HFFc6 (cell line): ENCODE measurements at places on chromosomes 16 and 17. TPM values are rescaled to one million over a fixed set of nuclear protein-coding genes. Genes with fewer than 3 reads are reported as not detected.

Gene ZNF646
- 13.0 and 14.5 TPM in 2 replicates for total RNA-seq

Gene RNF167
- 100 to 127 TPM (median 118 TPM) in 3 replicates for total RNA-seq

- H3K27ac ChIP-seq = peak overlapping the region; percentile 96
- H3K27me3 ChIP-seq = peaks cover 3% of the 10 kb centered on the region
- peak overlapping the region; percentile 62 for H3K4me3 ChIP-seq
- peak; percentile 97 for DNase-seq
- peaks cover 34% of the 10 kb centered on the region for H3K4me1 ChIP-seq
Measured at GRCh38 chr16:15672514-15673167, 22.6 kb downstream of the NDE1 start.

GRCh38 chr17:1957037-1957436 lies 68.1 kb downstream of the RTN4RL1 start:
- H3K4me1 ChIP-seq = peaks cover 18% of the 10 kb centered on the region
- peaks cover 13% of the 10 kb centered on the region for H3K27me3 ChIP-seq
- no peak overlapping the region for H3K27ac ChIP-seq
- H3K4me3 ChIP-seq = no peak overlapping the region
- H3K36me3 ChIP-seq = no peaks in the 10 kb centered on the region
- DNase-seq = peak; percentile 18

GRCh38 chr17:81517339-81518112 lies 4.9 kb upstream of the ACTG1 start:
- H3K4me1 ChIP-seq = peaks cover 17% of the 10 kb centered on the region
- no peak for DNase-seq
- H3K36me3 ChIP-seq = peaks cover 6% of the 10 kb centered on the region
- no peaks in the 10 kb centered on the region for H3K27me3 ChIP-seq

GRCh38 chr17:4249452-4250029 lies 14.2 kb downstream of the ANKFY1 start:
- H3K4me1 ChIP-seq = peaks cover 31% of the 10 kb centered on the region
- no peak overlapping the region for H3K4me3 ChIP-seq
- peak overlapping the region; percentile 1; the same call in 1 of the 2 replicates for H3K27ac ChIP-seq
- DNase-seq = no peak
- H3K36me3 ChIP-seq = peaks cover 13% of the 10 kb centered on the region

- H3K27me3 ChIP-seq = peaks cover 1% of the 10 kb centered on the region; the same call in 1 of the 2 replicates
- DNase-seq = no peak
- H3K36me3 ChIP-seq = peaks cover 9% of the 10 kb centered on the region; the same call in 1 of the 2 replicates
- peaks cover 6% of the 10 kb centered on the region; the same call in 1 of the 2 replicates for H3K4me1 ChIP-seq
- no peak overlapping the region for H3K4me3 ChIP-seq
Measured at GRCh38 chr16:23107936-23108335, 41.3 kb downstream of the USP31 start.

GRCh38 chr17:36972186-36972700 lies 23.5 kb downstream of the AATF start:
- no peak for DNase-seq
- no peaks in the 10 kb centered on the region for H3K27me3 ChIP-seq
- H3K27ac ChIP-seq = no peak overlapping the region
- H3K36me3 ChIP-seq = peaks cover 17% of the 10 kb centered on the region
